ENCODE measurements at places on chromosomes 7 and 10. TPM values are rescaled to one million over a fixed set of nuclear protein-coding genes. Genes with fewer than 3 reads are reported as not detected.

The DDX50 gene
- total RNA-seq = 35.8 TPM

The ANKRD61 gene
- total RNA-seq = not detected

The SPAM1 gene
- not detected for total RNA-seq

The PLPP4 gene
- total RNA-seq = 0.86 TPM

GRCh38 chr7:43625453-43625852 is 42.5 kb downstream of the STK17A start:
- DNase-seq = no peak

DNA sequence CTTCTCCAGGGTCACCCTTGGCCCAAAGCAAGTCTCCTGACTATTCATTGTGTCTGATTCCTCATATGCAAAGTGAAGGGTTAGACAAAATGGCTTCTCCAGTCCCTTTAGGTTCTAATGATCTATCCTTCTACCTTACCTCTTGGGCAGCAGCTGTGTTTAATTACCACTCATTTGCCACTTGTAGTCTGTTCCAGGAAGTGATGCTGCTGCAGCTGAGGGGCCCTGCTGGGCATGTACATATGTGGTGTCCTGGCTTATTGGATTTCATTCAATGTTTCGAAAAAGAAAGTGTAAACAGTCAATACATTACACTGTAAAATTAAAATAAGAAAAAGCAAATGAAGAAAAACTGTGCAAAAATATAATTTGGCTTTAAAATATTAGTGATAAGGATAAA is 36.6 kb downstream of the SCIN start:
- no peak for DNase-seq

GRCh38 chr7:14685167-14685566 is 217.4 kb downstream of the DGKB start:
- DNase-seq = no peak

DNA sequence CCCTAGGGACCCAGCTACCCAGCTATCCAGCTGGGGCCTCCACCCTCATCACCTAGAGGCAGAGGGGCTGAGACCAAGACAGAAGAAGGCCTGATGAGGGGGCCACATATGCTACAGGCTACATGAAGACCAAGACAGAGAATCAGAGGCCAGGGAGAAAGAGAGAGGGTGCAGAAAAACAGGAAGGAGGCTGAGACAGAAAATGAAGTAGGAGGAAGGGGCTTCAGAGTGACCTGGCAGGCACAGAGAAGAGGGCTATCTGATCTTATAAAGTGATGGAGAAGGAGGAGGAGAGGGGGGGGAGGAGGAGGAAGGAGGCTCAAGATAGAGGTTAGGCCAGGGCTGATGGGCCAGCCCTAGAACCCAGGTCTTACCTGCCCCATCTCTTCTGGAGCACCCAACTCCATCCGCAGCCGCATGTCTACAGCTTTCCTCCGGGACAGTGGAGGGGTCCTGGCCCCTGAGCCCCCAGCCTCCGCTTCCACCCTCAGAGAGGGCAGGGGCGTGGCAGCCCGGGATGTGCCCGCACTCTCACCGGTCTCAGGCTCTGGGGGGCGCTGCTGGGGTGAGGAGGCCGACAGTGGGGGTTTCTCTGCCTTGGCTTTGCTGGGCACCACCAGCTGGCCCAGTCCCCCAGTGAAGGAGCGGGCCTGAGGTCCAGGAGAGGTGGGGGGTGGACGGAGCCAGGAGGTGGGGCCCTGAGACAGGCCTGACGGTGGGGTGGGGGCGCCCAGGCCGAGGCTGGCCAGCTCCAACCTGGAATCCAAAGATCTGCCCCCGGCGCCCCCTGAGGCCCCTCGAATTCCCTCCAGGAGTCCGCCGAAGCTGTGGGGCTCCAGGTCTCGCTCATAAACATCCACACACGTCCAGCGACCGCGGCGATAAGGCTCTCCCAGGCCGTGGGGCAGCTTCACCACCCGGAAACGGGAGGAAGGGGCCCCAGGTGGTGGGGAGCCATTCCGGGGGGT is 1.8 kb downstream of the TSC22D4 start:
- no peak for DNase-seq

DNA sequence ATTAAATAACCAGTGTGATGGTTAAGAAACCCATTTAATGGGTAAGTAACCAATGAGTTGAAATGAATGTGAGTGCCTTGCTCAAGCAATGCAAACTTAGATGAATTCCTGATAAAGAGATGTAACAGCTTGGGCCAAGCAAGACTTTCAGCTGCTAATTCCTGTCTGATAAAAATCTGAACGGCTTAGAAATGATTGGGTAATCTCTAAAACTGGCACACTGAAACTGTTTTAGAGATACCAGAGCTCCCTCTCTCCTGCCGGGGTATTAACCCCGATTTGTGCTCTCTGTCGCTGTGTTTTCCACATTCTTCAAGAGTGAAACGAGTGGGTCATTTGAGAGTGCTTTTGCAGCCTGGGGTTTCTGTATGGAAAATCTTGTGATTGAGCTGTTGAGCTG is 534.9 kb upstream of the GALNT17 start:
- no peak for DNase-seq
